ENCODE measurements at places on chromosomes 12 and 14.

GRCh38 chr14:21915826-21916225, 242.2 kb upstream of the OR4E1 start:
- DNase-seq, result no peak

- no peak for DNase-seq
Measured at GRCh38 chr14:105986894-105987284, 460.5 kb downstream of the TMEM121 start.

- DNase-seq, result no peak
Measured at GRCh38 chr12:44827832-44828438, 48.2 kb downstream of the NELL2 start.

DNA sequence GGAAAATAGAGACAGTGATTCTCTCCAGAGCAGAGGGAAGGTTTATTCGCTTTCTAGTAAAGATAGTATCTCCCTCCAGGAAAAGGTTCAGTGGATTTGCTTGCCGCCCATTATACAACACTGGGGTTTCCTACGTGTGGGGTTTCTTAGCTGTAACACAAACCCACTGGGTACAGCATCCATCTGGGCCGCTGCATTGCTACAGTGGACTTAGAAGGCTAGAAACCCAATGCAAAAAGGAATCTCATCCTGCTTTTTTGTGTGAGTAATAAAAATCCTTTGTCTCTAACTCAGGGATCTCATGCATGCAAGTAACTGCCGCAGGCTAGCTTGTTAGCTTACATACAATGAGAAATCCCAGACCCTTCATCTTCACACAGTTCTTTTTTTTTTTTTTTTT, 67.1 kb upstream of the BCL2L14 start:
- no peak for DNase-seq

DNA sequence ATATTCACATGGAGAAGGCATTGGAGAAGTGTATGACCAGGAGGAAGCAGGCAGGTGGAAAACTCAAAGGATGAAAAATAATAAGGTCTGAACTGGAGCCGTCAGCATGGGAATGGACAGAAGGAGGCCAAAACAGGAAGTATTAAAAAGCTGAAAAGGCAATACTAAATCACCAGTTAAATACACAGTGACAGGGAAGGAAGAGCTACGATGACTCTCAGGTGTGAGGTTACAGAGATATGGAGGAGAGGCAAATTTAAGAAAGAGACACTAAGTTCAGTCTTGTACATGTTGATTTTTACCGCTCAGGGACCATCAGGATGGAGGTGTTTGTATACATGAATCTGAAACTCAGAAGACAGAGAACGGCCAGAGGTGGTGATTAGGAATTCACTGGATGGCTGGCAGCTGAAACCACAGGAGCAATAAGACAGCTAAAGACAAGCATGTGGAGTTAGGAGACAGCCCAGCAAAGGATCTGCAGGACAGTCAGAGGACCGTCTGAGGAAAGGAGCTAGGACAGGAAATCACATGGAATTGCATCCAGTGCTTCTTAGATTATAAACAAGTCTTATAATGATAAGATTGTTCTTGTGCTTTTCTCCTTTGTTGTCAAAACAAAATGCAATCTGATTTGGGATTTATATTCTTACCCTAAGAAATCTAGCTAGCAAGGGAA, 33.9 kb upstream of the CDKN3 start:
- DNase-seq, result no peak

DNA sequence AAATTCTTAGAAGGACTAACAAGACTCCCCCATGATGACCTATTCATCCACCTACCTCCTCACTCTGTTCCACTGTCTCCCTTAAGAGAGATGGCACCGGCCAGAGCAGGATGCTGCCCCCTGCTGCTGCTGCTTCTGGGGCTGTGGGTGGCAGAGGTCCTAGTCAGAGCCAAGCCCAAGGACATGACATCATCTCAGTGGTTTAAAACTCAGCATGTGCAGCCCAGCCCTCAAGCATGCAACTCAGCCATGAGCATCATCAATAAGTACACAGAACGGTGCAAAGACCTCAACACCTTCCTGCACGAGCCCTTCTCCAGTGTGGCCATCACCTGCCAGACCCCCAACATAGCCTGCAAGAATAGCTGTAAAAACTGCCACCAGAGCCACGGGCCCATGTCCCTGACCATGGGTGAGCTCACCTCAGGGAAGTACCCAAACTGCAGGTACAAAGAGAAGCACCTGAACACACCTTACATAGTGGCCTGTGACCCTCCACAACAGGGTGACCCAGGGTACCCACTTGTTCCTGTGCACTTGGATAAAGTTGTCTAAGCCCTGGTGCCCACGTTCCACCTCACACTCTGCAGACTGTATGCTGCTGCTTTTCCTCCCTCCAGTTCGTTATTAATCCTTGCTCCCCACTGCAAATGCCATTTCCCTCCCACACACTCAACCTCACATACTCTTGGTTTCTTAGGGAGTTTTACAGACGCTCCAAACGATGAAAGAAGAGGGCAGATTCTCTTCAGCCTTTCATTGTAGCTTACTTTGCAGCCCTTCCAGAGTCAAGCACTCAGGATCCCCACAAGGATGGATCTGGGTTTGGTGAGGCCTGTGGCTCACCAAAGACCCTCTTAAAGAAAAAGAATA, at the start of gene RNASE8:
Gene RNASE8, plus strand, starts transcription at position 20 of the 873 bp plus-strand sequence. Its CDS starts 71 bp downstream, at position 91.
- DNase-seq, result no peak

GRCh38 chr12:79826267-79827128, 108.4 kb downstream of the PPP1R12A start:
- DNase-seq, result no peak

GRCh38 chr12:62599854-62600437, 133.3 kb downstream of the MON2 start:
- DNase-seq, result no peak

- DNase-seq, result no peak
Measured at GRCh38 chr14:54169254-54169924, 212.8 kb upstream of the BMP4 start.

DNA sequence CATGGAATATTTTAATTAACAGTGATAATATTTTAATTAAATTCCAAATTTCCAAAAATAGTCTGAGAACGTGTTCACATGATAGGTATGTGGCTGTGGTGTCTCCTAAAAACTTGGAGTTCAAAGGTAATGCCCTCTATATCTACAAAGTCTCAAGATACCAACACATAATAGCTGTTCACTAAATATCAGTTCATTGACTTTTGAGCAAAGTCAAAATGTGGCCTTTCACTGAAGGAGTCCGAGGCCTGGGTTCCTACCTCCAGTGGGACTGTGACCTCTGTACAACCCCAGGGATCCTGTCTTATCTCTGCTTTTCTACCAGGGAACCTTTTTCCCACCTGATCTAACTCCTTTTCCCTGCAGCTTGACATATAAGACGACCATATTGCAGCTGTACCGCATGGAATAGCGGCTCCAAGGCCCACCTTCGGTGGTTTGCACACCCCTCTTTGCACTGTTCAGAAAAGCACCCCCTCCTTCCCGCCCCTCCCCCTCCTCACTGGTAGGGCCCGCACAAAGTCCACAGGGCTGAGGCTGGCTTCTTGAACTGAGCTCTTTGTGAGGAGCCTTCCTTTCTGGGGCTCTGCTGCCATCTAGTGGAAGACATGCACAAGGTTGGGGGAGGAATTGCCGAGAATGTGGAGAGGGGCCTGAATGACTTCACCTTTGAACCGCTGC, 3.1 kb downstream of the CCND2 start:
- peak; percentile 91 for DNase-seq

DNA sequence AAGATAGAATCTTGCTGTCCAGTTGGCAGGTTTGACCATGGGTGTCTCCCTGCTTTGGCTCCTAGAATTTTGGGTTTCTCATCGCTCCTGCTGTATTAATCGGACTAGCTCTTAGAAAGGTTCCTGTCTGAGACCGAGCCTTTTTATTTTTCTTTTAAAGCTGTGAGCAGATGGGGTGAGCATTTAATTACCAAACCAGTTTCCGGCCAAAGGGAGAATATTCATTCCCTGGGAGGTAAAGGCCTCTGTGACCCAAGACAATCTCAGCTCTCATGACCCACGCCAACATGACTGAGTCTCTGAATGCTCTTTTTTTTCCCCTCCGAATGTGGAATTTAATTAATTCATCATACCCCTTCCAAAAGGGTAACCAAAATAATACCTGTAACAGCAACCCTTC, 464.7 kb upstream of the TMEM132C start:
- DNase-seq, result no peak

DNA sequence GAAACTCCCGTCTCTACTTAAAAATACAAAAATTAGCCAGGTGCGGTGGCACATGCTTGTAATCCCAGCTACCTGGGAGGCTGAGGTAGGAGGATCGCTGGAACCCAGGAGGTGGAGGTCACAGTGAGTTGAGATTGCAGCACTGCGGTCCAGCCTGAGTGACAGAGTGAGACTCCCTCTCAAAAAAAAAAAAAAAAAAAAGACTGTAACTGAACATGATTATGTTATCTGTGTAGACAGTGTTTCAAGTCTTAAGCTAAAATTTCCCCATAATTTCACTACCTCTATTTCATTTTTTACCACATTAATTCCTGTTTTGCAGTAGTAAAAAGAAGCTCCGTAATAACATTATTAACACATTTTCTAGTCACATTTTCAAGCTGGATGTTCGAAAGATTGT, 5.4 kb downstream of the PLBD1 start:
- DNase-seq, result no peak

DNA sequence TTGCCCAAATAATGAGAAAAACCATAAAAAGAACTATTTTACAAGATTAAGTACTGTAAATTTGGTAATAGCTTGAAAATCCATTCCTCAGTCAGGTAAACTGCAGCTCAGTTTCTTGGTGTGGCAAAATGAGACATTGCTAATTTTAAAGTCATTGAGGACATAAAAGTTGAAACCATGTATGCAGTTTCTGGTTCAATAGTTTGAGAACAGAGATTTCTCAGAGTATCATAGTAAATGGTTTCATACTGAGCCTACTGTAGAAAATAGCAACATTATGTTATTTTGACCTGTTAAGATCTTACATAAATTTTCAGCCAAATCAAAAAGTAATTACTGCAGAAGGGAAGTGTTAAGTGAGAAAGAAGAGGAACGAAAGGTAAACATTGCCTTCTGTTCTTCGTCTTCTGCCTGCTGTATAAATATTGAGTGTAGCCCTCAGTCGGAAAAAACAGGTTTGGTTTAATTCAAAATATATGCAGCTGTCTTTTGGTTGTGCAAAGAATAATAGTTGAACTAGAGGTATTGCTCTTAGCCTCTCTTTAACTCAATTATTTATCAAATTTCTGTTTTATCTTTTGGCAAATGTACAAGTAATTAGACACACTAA, 119.6 kb downstream of the SYNE2 start:
- no peak for DNase-seq

DNA sequence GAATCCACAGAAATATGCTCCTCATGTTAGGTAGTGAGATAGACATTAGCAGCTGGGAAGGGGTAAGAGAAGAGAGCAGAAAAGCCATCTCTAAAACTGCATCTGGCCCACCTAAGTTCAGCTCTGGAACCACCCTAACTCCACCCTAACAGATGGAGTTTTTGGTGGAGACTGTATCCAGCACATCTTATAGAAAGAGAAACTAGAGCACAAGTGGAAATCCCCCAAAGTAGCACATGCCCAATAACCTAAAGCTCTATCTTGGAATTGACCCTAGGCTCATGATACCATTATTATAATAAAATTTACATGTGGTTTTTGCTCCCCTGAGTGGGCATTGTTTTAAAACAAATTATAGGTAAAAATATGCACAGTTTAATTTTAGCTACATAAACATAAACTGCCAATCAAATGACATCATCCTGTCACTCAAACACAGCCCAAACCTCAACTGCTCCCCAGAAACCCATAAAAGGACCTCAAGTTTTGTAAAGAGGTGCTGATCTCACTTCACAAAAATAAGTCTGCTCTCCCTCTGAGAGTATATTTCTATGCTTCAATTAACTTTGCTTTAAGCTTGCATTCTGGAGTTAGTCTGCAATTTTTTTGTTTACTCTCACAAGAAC, 206.4 kb downstream of the PIK3C2G start:
- no peak for DNase-seq

- DNase-seq, result no peak
Measured at GRCh38 chr14:85991156-85991555, 461.2 kb downstream of the FLRT2 start.

GRCh38 chr12:22641353-22642053, 16.5 kb downstream of the ETNK1 start:
- DNase-seq, result no peak
